ENCODE measurements at places on chromosomes 5 and 9.

DNA sequence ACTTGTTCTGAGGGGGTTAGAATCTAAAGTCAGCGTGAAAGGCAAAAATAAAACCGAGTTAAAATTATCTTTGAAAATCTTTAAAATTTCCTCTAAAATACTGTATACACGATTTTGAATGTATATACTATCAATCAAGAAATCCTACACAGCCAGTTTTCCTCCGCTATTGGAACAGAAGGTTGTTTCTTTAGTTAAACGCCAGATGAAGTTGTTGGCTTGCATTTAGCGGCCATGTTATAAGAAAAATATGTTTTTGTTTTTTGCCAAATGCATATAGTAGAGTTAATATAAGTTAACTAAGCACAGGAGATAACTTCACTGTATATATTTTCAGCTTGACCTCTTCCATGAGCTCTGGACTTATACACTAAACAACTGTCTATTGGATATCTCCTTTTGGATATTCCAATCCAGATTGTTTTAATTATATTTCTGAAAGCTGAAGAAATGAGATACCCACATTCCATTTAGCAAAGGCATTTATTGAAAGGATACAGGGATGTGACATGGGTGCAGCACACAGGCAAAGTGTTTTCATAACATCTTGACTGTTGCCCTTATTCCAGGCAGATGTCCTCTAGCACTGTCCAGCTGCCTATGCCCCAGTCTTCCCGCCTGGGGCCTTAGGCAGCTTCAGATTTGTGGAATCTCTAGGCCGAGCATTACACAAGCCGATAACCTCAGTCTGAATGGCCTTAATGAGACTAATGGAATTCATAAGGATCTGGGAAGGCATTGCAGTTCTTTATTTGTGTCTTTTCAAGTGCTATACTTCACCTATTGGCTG is 10.0 kb upstream of the ATG10 start:
- no peak for DNase-seq

DNA sequence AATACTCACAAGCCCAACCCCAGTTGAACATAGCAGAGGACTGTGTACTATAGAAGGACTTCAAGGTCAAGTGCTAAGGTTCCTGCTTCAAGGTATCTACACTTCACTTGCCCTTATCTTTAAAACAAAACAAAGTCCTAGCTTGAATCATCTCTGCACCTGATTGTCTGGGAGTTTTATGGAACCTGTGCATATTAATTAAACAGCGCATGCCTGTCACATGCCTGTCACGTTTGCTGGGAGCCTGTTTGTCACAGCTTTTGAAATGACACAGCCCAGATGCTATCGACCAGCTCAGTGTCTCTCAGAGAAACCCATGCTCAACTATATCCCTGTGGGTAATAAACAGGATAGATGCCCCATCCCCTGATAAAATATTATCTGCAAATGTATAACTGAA is 476.0 kb downstream of the ZSWIM6 start:
- DNase-seq = no peak

GRCh38 chr5:122683631-122684030 is 91.2 kb upstream of the SNX2 start:
- no peak for DNase-seq

GRCh38 chr9:133515615-133516255 is 9.0 kb downstream of the MYMK start:
- DNase-seq = no peak

- DNase-seq = no peak
Measured at GRCh38 chr9:137021979-137022661, 5.9 kb downstream of the ABCA2 start.

DNA sequence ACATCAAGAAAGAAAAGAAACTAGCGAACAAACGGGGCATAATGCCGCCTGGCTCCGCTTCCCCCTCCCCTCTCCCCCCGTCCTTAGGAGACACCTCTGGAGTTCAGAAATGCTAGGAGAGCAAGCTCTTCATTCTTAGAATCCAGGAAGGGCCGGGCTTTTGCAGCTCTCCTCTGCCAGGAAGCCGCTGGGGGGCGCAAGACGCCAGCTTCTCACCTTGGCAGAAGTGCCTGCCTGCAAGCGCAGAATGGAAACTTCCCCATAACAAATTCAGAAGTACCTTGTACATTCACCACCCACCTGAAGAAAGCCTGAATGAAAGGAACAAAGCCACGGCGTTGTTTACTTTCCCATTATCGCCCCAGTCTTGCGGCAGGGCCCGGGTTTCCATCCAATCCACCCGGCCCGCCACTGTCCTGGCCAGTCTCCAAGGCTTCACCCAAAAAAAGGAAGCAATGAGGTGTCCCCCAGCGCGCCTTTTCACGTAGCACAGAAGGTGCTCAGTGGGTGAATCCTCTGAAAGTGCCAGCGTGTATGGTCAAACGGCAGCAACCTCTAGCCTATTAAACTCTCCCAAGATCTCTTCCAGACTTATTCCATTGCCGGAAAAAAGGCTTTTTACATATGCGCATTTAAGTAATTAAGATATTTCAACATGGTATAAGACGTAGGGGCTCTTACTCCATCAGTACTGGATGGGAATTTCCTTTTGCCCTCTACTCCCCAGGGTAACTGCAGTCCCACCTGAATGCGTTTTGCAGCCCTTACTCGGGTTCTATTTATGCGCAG is 1.6 kb upstream of the GADD45G start:
- no peak for DNase-seq

DNA sequence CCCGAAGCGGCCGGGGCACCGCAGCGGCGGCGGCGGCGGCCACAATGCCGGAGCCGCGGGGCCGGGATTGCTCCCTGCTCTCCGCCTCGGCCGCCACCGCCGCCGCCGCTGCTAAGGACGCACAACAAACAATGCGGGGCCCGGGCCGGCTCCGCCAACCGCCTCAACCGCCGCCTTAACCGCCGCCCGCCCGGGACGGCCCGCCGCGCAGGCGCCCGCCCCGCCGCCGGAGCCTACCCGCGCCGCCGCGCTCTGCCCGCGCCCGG is 254 bp downstream of the STRBP start:
- no peak for DNase-seq

GRCh38 chr5:2303431-2304100 is 420.8 kb upstream of the IRX4 start:
- no peak for DNase-seq

GRCh38 chr9:7433508-7434292 is 365.9 kb downstream of the DMAC1 start:
- DNase-seq = no peak

GRCh38 chr5:172714491-172715420 is 56.2 kb downstream of the DUSP1 start:
- no peak for DNase-seq

DNA sequence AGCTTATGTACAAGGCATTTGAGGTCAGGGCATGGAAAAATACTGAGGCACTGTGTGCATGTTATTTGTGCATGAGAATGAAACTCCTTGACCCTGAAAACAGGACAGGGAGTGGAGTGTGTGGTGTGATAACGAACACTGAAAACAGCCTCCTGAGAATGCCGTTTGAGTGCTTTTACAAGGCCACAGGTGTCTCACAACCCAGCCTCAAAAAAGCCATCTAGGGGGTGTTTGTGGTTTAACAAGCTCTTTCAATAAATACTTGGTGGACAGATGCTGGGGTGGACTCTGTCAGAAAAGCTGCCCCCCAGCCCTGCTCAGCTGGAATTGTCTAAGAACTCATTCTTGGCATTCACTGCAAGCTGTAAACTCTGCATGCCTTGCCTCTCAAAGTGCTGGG is 94.0 kb upstream of the SLC25A48 start:
- DNase-seq = no peak

GRCh38 chr9:79107911-79108676 is 463.7 kb upstream of the TLE4 start:
- DNase-seq = no peak

- no peak for DNase-seq
Measured at GRCh38 chr9:126326228-126327005, at the start of gene MVB12B. MVB12B (plus strand) TSS chr9:126326829; CDS start chr9:126326930, 101 bp downstream.

- DNase-seq = no peak
Measured at GRCh38 chr9:4489919-4490704, at the start of gene SLC1A1. SLC1A1 (plus strand) TSS chr9:4490468; CDS start chr9:4490680, 212 bp downstream.

- no peak for DNase-seq
Measured at GRCh38 chr9:81819859-81820546, 108.2 kb upstream of the SPATA31D4 start.

- DNase-seq = no peak
Measured at GRCh38 chr9:123548741-123549545, 192.9 kb downstream of the CRB2 start.

GRCh38 chr5:66960369-66961137 is 236.0 kb downstream of the CD180 start:
- no peak for DNase-seq

DNA sequence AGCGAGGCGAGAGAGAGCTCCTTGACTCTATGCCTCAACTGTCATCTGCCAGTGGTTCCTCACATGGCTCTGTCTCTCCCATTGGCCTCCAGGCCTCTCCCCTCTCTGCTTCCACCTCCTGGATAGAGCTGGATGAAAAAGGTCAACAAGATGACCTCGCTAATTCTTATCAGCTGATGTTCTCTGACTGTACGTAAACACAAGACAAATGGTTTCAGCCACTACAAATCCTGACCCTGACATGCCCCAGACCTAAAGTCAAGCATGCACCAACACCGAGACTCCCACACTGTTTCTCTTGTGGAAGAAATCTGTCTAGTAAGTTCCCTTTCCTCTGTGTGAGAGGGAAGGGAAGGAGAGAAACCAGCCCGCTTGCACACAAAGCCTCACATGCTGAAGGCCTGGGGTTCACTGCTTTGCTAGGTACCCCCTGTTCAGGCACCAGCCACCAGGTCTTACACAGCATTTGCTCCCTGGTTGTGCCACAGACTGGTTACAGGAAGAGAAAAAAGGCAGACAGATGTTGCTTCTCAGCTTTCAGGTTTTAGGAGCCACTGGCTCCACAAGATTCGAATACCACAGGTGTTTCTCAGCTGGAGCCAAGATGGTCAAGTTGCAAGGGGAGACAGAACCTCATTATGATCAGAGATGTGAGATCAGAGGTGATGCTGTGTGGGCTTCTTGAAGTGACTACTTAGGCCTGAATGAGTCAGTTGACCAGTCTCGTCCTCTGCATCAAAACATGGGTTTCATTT is 592.5 kb downstream of the CCDC171 start:
- DNase-seq = no peak

- no peak for DNase-seq
Measured at GRCh38 chr5:893137-893506, 438 bp downstream of the TRIP13 start.

DNA sequence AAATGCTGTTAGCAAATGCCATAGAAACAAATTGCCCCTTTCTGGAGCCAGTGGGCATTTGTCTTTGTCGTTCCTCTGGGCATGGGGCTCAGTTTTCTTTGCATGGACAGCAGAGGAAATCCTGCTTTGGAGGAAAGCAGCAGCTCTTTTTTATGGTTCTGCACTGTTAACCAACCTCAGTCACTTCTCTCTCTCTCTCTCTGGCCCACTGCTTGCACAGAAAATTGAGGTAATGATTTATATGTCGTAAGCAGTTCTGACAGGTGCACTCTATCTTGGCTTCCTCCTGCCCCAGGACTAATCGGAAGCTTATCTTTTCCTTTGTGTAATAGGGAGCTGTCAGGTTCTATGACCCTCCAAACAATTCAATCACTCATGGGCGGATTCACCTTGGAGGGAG is 159.6 kb upstream of the GPR151 start:
- no peak for DNase-seq

DNA sequence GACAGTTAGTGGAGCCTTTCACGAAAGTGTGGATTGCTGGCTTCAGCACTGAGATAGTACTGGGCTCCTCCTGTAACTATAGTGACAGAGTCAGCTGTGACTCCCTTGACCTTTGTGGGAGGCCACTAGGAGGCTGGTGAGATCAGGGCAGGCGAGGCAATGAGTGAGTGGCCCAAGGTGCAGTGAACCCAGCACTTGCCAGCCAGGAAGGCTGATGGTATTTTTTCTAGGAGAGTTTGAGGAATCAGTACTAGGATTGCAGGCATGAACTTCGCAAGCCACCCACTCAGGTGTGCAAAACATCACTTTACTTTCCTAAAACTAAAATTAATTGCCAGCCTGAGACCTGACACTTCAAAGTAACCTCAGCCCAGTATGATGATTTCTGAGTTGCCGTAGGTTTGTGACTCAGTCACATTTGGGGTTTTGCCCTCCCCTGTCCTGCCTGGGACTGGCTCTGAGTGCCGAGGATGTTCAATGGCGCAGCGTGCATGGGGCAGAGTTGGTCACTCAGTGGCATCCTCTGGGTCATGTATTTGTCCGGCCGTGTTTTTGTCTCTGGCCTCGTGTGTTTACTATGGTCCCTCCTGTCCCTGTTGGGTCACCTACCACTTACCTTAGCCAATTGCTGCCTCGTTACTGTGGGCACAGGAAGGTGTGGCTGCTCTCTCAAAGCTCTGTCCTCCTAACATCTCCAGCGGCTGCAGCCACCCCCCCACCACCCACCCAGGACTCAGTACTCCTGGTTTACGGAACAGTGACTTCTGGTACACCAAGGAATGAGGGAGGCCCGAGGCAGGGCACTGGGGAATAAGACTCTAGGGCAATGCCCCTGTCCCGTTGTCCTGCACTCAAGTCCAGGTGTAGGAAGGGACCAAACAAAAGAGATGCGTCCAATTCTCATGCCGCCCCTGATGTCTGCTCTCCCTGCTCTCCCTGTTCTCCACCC is 67.2 kb downstream of the IL31RA start:
- DNase-seq = no peak

DNA sequence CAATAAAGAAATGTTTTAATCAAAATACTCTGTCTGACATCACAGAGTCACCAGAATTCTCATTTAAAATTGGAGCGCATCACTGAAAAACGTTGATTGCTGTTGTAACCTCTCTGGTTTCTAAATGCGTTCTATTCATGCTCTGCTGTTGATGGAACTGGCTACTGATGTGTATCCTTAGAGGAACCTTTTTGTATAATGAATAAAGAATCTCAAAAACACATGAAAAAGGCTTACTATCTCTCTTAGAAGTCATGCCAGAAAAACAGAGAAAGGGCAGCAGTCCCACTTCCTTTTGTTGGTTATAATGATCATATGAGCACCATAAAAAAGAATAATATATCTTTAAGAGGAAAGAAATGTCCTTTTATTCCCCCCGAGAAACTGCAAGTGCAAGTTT is 615.5 kb downstream of the TLE1 start:
- no peak for DNase-seq

- DNase-seq = no peak
Measured at GRCh38 chr9:82302968-82303655, 314.5 kb downstream of the SPATA31D1 start.

Measured in cortex of kidney (tissue), 1 donor.